Tibial nerve (tissue), 4 donors: ENCODE measurements at places on chromosomes 3 and 15. TPM values are rescaled to one million over a fixed set of nuclear protein-coding genes. Genes with fewer than 3 reads are reported as not detected.

B3GALNT1 gene
- 5.7 TPM for total RNA-seq

ATP13A5 gene
- total RNA-seq, result not detected

DLL4 gene
- 4.2 TPM for total RNA-seq

- DNase-seq, result no peak
- no peaks in the 10 kb centered on the region for H3K36me3 ChIP-seq
- no peaks in the 10 kb centered on the region for H3K27me3 ChIP-seq
- H3K27ac ChIP-seq, result no peak overlapping the region
Observed at GRCh38 chr15:93566762-93567161, 477.8 kb upstream of the RGMA start.

DNA sequence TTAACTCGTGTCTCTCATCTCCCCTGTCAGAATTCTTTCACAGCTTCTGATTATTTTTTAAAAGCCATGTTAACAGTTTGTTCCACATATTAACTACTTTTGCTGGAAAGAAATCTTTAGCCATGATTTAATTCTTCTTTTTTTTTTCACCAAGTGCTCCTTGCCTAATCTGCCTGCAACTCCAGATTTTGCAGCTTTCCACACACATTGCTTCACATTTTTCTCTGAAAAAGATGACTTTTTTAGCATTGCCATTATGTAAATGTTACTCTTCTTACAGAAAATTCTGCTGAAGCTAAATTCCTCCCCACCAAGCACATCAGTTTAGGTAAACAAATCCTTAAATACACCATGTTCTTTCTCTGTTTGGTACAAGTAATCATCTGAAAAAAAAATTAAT is 23.4 kb upstream of the PPARG start:
- H3K27me3 ChIP-seq, result no peaks in the 10 kb centered on the region
- H3K4me3 ChIP-seq, result no peak overlapping the region
- peaks cover 37% of the 10 kb centered on the region for H3K4me1 ChIP-seq
- no peak for DNase-seq
- no peak overlapping the region for H3K27ac ChIP-seq

GRCh38 chr3:79380581-79380980 is 387.2 kb downstream of the ROBO1 start:
- H3K4me3 ChIP-seq, result no peak overlapping the region
- H3K27me3 ChIP-seq, result no peaks in the 10 kb centered on the region
- no peak overlapping the region for H3K27ac ChIP-seq
- H3K4me1 ChIP-seq, result no peaks in the 10 kb centered on the region
